ENCODE measurements at places on chromosomes 5 and 9.

GRCh38 chr5:147836439-147836838 lies 5.0 kb upstream of the SPINK1 start:
- no peak for DNase-seq

- DNase-seq = no peak
Observed at GRCh38 chr5:93584596-93585040, 1.6 kb downstream of the NR2F1 start.

DNA sequence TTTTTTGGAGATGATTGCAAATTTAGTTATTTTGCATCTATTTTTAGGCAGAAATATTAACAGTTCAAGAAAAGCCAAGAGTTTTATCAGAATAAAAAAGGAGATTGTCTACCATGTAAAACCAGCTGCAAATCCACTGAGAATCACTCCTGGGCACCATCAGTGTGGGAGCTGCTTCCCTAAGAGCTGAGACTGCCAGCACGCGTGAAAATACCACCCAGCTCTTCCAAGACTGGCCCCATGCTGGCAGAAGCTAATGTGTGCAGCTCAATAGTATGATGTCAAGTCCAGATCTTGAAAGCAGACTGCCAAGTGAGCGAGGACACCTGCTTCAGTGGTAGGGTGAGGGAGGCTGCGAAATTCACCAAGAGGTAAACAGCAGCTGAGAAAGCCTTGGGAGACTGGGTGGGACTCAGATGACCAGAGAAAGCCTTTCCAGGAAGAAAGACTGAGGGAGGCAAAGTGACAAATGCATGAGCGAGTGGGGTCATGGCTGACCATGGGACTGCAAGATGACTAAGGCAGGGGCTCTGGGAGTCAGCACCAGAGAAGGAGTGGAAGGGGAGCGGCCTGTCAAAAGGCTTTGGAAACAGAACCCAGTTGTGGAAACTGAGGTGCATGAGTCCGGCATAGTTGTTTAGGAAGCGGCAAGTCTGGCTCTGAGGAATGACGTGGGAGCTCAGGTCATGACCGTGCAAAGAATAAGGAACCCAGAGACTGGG lies 200.9 kb downstream of the GADD45G start:
- DNase-seq = no peak

DNA sequence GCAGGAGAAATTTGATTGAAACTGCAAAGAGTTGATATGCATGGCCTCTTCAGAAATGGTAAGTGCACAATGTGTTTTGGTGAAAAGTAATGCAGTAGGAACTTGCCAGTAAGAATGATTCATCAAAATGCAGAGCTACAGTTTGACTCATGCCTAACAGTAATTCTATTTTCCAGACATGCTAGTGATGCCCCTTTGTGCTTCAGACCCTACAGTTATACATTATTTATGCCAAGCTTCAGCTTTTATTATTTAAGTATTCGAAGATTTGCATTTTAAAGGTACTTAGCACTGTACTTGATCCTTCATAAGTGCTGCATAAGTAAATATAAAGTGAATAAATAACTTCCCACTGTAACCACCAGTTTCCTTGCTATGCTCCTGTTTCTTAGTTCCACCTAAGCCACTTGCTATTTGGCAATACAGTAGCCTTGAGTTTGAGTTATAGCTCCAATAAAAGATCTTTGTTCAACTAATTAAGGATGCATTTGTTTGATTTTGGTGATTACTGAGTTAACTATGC lies 3.6 kb upstream of the SPATA31E1 start:
- no peak for DNase-seq

DNA sequence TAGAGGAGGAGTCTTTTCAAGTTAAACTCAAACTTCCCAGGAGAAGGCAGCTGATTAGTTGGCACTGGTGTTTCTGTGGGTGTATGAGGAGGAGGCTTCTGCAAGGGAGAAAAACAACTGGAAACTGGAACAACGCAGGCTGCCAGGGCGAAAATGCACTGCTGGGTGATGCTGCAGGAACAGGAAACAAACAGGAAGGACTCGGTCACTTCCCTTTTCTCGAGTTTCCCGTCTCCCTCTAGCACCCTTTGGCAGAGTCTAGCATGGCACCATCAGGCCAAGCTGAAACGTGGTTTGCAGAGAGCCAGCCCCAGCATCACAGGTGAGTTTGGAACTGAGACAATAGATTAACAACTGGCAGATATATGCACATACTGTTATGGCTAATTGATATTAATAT lies 77.5 kb upstream of the CAST start:
- DNase-seq = peak; percentile 12

GRCh38 chr9:108727580-108728111 lies 128.1 kb downstream of the ACTL7B start:
- no peak for DNase-seq

DNA sequence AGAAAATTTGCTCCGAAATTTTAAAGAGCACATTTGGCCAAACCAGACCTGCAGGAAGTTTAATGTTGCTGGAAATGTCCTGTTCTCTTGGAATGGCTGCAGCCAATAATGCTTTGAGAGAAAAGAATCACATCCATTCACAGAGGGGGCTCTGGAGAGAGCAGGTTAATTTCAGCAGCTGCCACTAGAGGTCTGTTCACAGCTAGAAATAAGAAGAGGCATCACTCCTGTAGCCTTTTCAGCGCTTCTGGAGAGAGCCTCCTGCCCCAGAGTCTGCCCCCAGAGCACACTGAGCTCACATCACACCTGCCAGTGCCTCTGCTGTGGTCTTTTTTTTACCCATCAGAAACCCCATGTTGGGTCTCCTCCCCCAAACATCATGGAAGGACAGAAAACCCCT lies 124.8 kb upstream of the RAD23B start:
- DNase-seq = no peak

DNA sequence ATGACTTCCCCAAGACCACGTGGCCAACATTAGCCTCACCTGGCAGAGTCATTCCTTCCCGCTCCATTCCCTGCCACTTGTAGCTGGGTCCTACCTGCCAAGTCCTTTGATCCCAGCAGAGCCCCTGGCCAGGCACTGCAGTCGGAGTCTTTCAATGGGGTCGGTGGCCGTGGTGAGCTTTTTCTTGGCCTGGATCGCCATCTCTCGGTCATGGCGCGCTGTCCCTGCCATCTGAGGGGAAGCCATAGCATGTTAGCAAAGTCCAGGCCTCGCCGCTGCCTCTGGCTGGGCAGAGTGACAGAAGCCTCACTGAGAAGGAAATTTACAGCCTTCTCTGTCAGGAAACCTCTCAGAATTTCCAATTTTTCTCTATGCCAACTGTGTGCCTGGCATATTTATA lies 17.5 kb downstream of the CAPSL start:
- no peak for DNase-seq

DNA sequence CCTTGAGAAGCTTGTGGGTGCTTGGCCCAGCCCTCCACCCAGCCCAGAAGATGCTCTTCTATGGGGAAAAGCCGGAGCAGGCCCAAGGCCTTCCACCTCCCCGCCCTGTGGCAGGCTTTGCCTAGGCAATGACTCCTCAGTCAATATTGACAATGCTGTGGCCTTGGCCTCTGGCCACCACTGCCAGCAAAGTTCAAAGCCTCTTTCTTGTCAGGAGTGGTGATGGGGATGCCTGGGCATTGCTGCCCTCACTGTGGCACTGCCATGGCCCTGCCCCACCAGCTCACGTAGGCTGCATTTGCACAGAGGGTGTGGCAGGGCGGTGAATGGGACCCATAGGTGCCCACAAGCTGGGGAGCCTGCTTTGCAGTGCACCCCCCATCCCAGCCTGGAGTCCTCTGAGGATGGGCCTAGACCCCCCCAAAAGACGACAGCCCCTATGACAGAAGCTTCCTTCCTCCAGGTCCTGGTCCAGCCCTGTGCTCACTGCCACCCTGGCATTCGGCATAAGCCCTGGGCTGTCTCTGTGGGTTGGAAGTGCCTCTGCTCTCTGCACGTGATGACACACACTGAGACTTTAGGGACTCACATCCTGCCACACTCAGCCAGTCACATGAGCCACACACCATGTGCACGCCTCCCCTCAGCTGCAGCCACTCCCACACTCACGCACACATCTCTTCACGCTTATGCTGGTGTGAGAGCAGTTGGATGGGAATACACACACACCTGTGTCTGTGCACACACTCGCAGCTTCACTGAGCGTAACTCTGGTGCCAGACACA lies 31.1 kb downstream of the MORN5 start:
- no peak for DNase-seq

DNA sequence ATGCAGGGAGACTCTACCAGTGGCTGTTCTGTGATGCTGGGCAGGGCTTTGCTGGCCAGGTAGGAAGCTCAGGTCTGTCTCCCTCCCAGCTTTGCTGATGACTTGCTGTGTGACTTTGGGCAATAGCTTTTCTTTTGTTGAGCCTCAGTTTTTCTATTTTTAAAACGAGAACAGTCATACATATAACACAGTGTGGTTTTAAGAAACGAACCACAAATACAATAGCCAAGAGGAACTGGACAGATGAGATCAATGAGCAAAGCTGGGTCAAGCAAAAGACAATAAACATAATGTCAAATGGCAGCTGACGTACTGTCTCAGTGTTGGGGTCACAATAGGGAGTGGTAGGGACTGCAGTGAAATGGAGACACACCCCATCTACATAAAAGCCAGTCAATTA lies 20.2 kb downstream of the SLIT3 start:
- no peak for DNase-seq

DNA sequence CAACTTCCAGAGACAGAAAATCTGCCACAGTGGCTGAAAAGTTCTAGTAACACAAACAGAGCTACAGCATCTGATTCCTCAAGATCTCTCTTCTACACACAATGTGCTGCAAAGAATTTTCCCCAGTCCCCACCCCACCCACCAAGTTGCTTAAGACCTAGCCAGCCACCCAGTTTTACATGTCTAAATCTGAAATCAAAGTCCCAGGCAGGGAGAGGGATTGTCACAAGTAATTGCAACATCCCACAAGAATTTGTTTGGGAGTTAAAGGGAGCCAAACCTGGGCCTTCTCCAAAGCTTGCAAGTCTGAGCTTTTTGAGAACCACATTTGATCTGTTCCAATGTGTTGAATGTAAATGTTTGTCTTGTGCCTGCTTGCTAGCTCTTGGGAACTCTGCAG lies 15.5 kb downstream of the IGIP start:
- no peak for DNase-seq

DNA sequence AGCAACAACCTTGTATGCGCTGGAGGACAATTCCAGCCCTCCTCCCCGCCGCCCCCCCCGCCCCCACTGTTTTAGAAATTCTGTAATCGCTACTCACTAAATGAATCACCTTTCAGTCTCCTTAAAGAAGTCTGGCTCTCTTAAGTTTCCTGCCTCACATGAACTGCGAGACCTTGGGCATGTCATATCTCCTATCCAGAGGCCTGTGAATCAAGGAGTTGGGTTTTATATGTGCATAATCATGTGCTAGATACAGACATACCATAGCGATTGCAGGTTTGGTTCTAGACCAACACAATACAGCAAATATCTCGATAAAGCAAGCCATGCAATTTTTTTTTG lies 337 bp upstream of the DMAC1 start:
- DNase-seq = no peak

GRCh38 chr5:53343187-53343586 lies 137.2 kb upstream of the FST start:
- DNase-seq = no peak

- DNase-seq = no peak
Observed at GRCh38 chr5:51013036-51013435, 346.6 kb downstream of the PARP8 start.

GRCh38 chr9:109110329-109111021 lies 9.3 kb downstream of the TMEM245 start:
- peak; percentile 73 for DNase-seq

DNA sequence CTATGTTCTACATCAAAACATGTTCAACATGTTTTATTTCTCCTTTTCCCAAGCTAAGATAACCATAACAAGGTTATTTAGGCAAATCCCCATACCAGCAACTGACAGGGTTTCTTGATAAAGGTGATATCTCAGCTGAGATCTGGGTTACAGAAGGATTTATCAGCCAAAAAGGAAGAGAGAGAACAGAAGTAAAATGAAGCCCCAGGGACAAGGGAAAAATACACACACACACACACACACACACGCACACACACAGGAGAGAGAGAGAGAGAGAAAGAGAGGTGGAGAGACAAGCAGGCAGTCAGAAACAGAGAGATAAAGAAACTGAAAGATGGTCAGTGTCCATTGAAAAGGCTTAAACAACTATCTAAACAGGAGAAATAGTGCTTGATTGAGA lies 19.7 kb upstream of the MLLT3 start:
- DNase-seq = no peak

GRCh38 chr5:144469106-144469505 lies 298.4 kb downstream of the KCTD16 start:
- no peak for DNase-seq

GRCh38 chr9:136795000-136795348 lies 1.2 kb upstream of the CCDC183 start:
- DNase-seq = no peak

DNA sequence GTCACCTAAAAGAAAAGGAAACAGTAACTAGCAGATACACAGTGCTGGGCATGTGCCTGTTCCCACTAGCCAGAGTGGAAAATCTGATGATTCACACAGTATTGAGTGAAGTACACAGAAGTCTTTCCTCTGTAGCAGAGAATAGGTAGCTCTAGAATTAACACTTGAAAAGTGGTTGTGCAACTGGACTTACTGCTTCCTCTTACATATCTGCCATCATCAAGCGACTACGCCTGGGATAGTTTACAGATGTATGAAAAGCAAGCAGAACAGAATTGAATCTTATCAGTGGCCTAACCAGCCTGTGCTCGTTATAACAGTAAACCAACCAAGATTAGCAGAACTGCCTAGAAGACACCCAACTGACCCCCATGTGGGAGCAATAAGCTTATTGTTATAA lies 130.6 kb downstream of the DTWD2 start:
- DNase-seq = no peak

GRCh38 chr5:81626524-81626923 lies 124.4 kb downstream of the SSBP2 start:
- no peak for DNase-seq
